Adipocyte (in vitro differentiated cells): ENCODE measurements at places on chromosomes 5 and 9.

DNA sequence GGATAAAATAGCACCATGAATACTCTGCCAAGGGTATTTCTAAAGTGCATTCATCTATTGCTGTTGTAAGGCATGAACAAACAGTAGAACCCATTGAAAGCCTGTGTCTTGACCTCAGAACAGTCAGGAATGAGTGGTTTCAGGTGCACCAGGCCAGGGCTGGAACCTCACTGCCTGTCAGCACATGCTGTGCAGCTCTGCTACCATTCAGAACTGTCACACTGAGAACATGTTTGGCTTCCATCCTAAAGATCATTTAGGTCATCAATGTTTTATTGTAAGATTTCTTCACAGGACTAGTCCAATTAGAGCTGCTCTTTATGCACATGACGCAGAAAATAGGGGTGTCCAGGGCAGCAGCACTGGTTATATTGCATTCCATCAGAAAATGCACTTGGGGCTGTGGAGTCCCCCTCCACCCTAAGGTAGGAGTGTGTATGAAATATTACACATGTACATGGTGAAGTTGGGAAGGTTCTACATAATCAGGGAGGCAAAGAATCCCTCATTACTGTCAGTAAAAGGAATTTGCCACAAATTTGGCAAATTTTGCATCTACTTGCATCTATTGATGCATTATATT is 408.0 kb downstream of the CTNND2 start:
- DNase-seq, result no peak

GRCh38 chr9:129748249-129748648 is 4.6 kb downstream of the PTGES start:
- no peak for DNase-seq

- no peak for DNase-seq
Observed at GRCh38 chr9:91810286-91810905, 139.6 kb downstream of the ROR2 start.

DNA sequence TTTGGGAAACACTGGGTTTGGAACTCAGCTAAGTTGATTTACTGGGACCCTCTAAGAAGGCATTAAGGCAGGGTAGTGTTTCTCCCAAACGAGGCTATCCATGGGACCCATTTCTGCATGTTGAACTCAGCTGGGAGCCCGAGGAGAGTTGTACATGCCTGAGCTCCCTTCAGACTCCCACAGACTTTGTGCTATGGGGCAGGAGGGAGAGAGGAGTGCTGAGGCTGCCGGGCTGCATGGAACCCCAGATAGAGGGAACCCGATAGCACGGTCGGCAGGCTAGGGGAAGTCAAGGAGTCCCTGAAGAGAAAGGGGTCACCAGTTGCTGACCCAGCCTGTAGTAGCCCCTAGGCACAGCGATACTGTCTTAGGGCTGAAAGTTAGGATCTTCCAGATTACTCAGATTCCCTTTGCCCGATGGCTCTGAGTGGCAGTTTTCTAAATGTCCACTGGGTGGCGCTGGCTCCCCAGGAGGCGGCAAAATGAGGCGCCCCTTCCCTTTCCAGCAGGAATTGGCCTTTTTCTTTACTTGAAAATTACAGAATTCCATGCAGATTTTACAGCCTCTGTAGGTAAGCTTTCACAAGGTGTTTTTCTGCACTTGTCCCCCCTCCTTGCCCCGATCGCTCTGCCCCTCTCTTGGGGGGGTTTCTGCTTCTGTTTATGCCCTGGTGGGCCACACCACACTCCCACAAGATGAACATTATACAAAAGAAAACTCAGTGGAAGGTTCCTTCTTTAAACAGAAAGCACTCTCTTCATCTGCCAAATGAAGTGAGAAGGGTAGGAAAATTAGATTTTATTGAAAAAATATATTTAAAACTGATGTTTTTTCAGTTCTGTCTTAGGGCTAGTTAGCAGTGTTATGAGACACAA is 17.8 kb downstream of the NANS start:
- DNase-seq, result peak; percentile 86

DNA sequence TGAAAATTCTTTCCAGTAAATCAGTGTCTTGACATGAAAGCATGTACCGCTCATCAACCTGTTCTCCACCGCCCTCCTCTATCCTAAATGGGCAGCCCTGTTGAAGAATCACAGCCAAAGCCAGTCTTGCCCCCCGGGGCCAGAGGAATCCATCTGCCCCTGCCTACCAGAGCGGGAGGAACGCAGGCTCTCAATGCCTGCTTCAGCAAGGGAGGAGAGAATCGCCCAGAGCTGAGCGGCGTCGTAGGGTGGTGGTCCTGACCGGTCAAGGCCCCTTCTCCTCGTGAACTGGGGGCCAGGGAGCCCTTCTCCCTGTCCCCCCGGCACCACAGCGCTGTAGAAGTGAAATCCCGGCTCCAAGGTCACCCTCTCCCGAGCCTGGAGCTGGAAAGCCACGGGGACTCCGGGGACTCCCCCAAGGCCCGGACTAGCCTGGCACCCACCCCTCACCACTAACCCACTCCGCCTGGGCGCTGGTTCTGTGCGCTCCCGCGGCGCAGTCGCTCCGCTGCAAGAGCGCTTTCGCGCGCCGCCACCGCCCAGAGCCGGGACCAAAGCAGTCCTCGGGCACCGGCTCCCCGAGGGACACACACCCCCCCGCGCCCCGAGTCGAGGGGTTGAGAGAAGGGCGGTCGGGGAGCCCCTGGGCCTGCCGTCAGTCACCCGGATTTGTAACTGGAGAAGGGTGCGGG is 718 bp upstream of the TMEM215 start:
- no peak for DNase-seq
